ENCODE measurements at places on chromosomes 1 and 21.

- no peak for DNase-seq
Observed at GRCh38 chr1:214425101-214425500, 126.3 kb downstream of the PTPN14 start.

DNA sequence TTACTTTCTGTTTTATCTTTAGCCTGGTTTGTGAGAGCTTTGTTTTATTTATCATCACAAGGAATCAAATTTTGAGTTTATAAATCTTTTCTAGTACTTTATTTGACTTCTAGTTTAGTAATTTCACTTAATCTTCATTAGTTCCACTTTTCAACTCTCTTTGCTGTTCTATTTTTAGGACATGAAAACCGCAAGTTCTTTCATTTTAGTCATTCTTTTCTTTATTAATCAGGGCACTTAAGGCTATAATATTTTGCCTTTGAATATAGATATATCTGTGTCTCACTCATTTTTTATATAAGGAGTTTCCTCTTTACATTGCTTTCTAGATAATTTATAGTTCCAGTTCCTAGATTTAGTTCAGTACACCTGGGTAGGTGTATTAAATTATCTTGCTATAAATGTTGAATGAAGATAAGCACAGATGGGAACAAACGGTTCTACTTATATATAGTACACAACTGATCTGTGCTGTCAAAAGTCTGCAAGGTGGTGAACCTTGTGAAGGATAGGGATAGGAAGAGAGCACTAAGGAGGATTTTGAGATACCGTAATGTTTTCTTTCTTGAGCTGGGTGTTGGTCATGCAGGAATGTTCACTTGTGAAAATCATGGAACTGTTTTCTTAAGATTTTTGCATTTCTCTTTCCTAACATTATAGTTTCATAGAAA, 402.3 kb downstream of the RYR2 start:
- DNase-seq: no peak

DNA sequence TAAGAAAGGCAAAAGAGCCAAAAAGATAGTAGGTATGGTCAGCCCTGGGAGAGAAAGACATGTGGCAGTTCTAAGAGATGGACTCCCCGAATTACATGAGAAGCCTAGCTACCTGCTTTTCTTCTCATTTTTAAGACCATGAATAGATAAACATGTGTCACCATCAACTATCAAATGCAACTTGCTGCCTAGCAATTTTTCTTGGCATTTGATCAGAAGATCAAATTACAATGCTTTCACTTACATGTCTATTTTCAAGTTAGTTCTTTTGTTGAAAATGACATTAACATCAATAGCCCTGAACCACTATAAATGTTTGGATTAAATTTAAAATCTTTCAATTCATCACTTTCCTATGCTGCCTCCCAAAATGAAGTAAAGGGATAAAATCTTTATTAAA, 212.3 kb downstream of the HHIPL2 start:
- DNase-seq: no peak

DNA sequence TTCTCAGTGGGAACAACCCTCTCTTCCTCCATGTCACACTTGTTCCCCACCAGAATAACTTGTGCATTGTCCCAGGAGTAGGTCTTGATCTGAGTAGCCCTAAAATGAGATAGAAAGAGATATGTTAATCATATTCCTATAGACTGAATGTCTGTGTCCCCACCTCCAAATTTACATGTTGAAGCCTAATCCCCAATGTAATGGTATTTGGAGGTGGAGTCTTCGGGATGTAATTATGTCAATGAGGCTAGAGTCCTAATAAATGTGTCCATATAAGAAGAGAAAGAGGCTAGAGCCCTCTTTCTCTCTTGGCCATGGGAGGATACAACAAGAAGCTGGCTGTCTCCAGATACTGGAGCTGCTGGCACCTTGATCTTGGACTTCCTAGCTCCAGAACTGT, 54.8 kb upstream of the NRDC start:
- DNase-seq: no peak

DNA sequence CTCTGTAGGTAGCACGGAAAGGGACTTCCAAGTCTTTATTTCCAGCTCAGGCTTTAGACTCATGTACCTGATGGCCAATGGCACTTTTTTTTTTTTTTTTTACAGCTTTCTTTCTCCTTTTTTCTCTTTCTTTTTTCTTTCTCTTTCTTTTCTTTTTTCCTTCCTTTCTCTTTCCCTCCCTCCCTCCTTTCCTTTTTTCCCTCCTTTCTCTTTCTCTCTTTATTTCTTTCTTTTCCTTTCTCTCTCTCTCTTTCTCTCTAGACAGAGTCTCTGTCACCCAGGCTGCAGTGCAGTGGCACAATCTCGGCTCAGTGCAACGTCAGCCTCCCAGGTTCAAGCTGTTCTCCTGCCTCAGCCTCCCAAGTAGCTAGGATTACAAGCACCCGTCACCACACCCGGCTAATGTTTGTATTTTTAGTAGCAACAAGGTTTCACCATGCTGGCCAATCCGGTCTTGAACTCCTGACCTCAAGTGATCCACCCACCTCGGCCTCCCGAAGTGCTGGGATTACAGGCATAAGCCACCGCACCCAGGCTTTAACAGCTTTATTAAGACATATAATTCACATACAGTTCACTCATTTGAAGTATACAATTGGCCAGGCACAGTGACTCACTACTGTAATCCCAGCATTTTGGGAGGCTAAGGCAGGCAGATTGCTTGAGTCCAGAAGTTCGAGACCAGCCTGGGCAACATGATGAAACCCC, 5.1 kb upstream of the DCAF8 start:
- DNase-seq: no peak

GRCh38 chr21:26788790-26789189, 56.4 kb downstream of the ADAMTS1 start:
- no peak for DNase-seq

DNA sequence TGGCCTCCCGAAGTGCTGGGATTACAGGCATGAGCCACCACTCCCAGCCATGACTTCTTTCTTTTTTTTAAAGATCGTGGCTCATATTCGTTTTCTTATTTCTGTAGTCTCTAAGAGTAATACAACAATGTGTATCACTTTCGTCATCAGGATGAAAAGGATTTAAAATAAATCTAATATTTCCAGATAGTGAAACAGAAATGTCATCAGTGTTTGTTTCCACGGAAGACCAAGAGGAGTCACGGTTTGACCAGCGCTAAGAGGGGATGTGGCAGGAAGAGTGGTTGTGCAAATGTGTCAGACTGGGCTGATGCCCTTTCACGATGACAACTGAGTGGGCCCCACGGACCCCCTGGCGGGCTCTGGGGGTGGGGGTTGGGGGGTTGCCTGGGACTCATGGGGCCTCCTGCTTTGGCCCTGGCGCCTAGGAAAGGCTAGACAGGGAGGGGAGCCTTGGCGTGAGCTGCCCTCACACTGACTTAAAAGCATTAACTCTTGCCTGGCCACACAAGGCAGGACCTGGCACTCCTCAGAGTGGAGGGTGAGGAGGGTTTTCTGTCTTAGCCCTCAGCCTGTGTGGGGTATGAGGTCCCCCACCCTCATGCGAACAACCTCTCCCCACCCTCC, 8.4 kb downstream of the SOX13 start:
- no peak for DNase-seq

DNA sequence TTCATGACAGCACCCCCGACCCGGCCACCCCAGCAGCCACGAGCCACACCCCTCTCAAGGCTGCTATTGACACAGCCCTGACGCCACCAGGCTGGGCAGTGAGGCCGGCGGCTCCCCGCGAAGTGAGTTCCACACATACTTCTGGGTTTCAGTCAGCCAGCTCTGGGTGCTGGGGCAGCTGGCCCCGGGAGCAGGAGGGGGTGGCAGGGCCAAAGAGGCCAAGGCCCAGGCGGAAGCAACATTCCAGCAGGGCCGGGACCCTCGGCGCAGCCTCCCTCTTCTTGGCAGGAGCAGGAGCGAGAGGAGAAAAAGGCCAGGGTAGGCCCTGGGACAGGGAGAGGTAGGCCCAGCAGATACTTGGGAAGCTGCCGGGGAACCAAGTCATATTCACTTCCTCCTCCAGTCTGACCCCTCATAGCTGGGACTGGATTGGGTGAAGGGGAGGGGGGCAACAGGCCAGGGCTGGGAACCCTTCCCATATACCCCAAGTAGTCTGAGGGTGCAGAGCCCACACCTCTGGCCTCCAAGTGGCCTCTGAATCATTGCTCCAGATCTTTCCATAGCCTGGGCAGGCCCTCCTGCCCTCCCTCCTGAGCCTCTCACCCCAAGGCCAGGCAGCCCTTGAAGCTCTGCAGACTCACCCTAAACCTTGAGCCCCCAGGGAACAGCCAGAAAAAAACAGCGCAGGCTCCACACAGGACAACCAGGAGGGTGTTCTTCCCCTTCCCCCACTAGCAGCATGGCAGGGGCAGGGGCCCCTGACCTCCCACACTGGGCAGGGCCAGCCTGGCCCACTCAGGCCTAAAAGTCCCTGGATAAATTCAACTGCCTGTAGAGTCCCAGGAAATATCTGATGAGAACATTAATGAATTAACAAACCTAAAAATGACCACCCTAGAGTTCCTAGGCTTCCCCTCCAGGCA, 5.7 kb downstream of the HSPG2 start:
- DNase-seq: no peak

DNA sequence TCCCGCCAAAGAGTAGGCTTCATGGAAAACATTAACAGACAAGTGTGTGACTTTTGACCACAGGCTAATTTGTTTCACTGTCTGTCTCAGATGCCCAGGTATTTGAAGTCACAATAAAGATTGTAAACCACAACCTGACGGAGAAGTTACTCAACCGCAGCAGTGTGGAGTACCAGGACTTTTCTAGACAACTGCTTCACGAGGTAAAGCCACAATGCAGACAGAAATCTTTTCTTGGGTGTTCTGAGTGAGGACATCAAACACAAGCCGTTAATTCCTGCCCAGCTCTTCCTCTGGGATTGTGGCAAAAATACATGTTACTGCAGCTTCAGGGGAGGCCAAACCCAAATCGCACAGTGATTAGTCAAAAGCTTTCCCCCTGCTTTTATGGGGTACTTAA, 31.0 kb downstream of the UMODL1 start:
- no peak for DNase-seq

DNA sequence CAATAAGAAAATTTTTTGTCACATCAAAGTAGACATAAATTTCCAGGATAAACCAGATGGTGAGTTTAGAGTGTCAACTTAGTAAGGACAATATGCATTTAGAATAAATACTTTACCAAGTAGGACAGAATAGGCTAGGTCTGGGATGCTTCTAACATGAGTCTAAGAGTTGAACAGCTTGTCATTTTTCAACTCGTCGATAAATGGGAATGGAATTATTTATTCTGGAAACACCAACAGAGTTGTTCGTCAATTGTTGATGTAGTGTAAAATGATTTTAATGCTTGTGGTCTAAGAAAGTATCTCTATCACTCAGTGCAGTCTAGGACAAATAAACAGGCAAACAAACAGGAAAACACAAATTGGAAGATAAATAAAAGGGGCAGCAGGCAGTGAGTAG, 358.4 kb upstream of the ST6GALNAC5 start:
- no peak for DNase-seq

DNA sequence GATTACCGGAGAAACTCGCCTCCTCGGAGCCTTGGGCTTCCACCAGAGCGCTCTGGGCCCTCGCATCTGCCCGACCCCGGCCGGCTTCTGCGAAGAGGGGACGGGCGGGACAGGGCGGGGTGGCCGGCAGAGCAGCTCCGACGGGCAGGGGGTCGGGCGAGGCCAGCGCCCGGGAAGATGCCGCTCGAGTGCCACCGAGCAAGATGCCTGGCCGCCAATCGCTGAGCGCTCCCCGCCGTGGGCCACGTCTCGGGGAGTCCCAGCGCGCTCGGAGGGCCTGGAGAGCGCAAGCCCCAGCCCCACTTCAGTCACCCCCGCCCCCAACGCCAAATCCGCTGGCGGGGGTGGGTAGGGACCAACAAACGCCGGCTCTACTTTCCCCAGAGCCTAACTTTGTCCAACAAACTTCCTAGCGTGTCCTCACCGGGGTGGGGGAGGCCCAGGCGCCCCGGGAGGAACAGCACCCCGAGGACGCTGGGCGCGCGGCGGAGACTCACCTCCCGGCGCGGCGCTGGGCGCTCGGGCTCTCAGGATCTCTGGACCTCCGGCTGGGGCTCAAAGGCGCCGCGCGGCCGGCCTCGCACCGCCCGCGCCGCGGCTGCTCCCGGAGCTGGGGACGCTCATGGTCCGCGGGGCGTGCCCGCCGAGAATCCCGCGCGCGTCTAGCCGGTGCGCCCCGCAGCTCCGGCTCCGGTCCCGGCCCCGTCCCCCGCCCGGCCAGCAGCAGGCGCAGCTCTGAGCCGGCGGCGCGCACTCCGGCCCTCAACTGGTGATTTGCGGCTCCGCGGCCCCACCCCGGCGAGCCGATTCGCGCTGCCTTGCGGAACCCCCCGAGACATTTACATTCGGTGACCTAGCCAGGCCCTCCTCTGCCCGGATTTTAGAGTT, at the start of gene BCAR3:
Gene BCAR3 (minus strand): TSS at position 737 of the 888 bp plus-strand sequence. CDS start 6,907 bp downstream, outside the sequence.
- no peak for DNase-seq

DNA sequence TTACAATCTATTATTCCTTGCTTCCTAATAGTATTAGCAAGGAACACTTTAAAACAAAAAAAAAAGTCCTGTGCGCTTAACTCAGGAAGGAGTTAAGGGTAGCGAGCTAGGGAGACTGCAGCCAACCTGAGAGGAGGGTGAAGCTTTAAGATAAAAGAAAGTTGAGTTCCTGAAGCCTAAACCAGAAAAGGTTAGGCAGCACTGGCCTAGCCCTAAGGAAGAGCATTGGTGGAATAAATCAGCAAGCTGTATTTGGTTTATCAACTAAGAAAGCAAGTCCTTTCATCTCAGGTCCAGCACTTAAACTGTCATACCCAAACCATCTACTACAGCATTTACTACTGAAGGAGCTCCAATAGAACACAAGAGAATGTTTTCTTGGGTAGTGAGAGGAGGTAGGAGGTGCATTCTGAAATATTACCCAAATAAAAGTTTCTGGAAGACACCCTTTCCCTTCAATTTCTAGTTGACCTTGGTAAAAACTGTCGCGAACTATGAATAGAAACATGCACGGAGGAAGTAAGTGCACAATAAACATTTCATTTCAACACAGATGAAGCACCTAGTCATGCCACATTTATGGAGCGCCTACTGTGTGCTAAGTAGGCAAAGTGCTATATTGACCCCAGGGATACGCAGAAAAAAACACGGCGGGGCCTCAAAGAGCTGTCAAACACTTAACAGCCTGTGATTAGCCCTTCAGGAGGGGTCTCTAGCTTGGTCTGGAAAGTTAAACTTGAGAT, 1.3 kb downstream of the GLRX2 start:
- no peak for DNase-seq

- DNase-seq: no peak
Observed at GRCh38 chr1:38241594-38242334, 195.2 kb upstream of the POU3F1 start.

All from activated naive CD4-positive, alpha-beta T cell (primary cell).